ENCODE measurements at places on chromosomes 2 and 18.

GRCh38 chr2:138475277-138475776 is 26.2 kb upstream of the SPOPL start:
- no peak for DNase-seq

DNA sequence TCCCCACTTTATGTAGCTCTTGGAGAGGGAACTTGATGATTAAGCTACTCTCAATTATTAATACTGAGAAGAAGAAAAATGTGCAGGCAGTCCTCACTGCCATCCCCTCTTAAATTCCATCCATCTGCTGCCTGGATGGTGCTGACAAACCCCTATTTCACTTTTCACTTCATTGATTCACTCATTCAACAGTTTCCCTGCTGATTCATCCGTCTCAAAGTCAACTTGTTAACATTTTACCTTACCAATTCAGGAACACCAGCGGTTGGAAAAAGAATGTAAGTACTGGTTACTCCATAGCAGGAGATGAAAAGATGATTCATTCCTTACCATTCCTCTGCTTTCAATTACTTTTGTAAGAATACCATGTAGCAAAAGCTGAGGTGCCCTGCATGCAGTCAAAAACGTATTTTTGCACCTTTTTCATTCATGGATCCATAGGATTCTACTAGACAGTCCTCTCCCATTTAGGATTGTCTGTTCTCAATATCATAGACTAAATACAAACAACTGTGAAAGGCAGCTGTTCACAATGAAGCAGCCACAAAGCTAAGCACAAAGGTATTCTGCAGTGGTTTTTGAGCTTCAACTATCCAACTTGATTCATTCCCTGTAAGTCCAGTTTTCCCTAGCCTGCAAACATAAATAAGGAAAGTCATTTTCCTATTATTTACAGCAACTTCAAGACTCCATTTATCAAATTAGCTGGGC is 262.0 kb downstream of the MREG start:
- DNase-seq = peak; percentile 19

DNA sequence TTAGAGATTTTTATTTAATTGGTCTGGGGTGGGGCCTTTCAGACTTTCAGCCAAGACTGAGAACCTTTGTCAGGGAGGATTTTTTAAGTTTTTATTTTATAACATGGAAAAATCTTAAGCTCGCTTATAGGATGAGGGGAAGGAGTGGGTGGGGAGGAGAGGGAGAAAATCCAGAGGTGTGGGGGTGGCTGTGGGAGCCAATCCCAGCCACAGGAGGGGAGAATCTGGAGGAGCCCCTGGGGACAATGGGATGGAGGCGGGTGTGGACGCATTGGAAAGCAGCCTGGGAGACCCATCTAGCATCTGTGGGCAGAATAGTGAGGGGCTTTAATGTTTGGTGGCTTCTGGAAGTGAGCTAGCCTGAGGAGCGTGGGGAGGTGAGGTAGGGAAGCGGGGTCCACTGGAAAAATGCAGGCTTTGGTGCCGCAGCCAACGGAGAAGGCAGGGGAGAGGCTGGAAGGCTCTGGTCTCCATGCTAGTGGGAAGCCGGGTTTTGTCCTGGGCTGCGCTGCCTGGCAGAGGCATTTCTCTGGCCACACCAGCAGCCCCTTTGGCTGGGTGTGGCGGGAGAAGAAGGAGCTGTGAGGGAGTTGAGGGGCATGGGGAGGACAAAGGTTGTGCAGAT is 11.5 kb upstream of the INPP5D start:
- DNase-seq = no peak

- DNase-seq = no peak
These were observed 358.3 kb upstream of the SMIM21 start for GRCh38 chr18:75785834-75786233.

GRCh38 chr18:54805571-54806334 is 22.5 kb upstream of the RAB27B start:
- no peak for DNase-seq

DNA sequence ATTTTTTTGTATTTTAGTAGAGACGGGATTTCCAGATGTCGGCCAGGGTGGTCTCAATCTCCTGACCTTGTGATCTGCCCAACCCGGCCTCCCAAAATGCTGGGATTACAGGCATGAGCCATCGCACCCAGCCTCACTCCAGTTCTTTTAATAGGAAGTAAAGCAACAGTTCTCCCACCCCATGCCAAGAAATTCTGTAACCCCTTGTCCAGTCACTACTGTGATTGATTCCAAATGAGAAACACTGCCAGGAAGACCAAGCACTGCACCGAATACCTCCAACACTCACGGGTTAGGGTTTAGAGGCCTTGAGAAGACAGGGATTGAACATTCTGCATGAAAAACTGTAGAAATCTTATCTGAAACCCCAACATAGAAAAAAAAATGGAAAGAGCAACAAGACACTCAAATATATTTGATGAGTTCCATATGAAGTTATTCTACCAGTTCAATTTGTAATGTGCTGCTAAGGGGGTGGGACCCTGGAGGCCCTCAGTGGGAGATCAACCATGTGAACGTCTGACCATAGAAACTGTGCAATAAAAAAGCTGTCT is 48.2 kb upstream of the BIN1 start:
- DNase-seq = no peak

DNA sequence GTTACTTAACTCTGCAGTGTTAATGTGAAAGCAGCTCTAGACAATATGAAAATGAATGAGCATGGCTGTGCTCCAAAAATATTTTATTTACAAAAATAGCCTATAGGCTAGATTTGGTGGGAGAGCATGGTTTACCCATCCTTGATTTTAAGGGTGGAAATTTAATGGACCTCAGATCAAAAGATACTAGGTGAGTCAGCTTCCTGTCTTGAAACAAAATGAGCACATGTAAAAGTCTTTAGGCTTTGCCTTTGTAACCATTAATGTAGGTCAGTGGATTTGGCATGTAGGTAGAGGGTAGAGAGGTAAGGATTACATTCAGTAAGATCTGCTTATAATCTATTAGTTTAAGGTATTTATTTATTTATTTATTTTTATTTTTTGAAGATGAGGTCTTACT is 72.7 kb downstream of the GREB1L start:
- no peak for DNase-seq

DNA sequence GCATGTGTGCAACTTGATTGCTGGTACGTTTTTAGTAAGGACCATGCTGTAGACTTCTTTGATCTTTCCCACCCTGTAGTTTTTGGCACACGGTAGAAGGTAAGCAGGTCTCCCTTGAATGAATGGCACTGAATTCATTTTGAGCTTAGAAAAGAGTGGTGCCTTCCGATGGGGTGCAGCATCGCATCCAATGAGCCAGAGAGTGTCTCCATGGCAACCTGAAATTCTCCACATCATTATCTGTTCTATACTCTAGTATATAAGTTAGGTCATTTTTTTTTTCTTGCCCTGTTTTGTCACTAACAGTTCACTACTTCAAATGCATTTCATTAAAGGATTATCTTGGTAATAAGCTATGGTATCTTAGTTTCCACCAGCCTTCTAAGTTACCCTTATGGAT is 81.2 kb upstream of the REV1 start:
- DNase-seq = no peak
